ENCODE measurements at places on chromosomes 16 and 17.

DNA sequence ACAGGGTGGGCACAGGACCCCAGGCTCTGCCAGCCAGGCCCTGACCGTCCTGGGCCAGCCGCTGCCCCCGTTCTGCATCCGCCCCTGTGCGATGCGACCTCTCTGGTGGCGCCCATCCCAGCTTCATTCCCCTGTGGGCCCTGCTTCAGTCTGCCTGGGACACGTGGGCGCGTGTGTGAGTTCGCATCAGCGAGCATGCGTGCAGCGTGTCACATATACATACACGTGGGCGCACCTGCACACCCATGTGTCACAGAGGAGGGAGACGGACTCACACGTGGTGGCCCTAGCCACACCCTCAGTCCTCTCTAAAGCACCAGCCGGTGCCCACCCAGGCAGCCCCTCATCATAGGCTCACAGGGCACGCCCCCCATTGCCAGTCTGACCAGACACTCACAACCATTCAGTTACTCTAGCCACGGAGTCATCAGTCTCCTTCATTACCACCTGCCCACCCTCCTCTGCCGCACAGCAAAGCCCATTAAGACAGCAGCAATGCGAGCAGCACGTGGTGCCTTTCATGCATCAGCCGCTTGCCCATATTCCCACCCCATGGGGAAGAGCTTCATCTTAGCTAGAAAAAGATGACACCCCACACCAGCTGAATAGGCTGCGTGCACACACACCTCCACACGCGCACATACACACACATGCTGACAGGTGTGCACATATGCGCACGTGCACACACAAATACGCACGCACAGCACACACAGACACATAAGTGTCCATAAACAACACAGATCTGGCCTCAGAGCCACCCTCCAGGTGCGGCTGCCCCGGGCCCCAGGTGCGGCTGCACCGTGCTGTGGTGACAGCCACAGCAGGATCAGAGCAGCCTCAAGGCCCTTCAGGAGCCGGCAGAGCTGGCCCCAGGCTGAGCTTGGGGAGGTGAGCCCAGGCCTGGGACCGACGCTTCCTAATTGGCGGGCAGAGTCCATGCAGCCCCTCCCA is 9.5 kb upstream of the CDH15 start:
- no peak for DNase-seq

DNA sequence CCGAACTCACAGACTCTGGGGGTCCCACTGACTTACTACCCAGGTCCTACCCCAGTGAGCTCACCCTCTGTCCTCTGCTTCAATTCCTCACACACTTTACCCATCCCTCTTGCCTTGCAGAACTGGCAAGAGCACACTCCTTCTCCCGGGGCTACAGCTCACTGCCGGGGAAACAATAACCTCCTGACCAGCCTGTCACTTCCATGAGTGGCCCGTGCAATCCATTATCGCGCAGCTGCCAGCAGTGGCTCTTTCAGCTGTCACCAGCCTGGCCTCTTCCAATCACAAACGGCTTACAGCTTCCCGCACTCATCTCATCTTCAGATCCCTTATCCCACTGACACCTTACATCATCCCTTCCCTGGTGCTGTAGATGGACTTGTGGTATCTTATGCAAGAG is 79.5 kb downstream of the CPPED1 start:
- no peak for DNase-seq

- DNase-seq = no peak
Observed at GRCh38 chr16:10551881-10552280, 28.5 kb downstream of the EMP2 start.

- DNase-seq = no peak
Observed at GRCh38 chr16:10617662-10618420, 37.4 kb upstream of the EMP2 start.

GRCh38 chr17:6306820-6307219 is 128.1 kb downstream of the AIPL1 start:
- DNase-seq = no peak

DNA sequence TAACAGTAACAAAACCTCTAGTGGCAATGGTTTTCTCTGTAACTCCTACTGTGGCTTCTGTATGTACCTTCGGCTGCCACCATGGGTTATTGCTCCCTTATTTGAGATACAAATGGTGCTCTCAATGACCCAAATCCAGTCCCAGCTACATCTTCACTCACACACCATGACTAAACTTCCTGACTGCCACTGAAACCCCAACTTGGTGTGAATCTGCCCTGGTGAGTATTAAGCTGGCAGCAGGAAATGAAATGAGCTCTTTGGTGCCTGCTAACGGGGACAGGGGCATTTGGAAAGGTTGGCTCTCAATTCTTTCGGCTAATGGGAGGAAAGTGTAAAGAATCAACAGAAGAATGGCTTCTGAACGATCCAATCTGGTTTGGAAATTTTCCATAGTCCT is 7.5 kb upstream of the SLC35B1 start:
- no peak for DNase-seq

DNA sequence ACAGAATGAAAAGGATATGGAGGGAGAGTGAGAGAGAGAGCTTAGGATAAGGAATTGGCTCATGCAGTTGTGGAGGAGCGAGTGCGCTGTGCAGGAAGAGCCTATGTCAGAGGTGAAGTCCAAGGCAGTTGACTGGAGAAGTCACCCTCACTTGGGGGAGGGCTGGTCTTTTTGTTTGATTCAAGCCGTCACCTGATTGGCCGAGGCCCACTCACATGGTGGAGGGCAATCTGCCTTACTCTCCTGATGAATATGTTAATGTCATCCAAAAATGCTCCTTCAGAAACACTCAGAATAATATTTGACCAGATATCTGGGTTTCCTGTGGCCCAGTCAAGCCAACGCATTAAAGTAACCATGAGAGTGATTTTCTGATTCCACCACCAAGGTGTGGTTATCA is 131.7 kb downstream of the KATNIP start:
- no peak for DNase-seq

DNA sequence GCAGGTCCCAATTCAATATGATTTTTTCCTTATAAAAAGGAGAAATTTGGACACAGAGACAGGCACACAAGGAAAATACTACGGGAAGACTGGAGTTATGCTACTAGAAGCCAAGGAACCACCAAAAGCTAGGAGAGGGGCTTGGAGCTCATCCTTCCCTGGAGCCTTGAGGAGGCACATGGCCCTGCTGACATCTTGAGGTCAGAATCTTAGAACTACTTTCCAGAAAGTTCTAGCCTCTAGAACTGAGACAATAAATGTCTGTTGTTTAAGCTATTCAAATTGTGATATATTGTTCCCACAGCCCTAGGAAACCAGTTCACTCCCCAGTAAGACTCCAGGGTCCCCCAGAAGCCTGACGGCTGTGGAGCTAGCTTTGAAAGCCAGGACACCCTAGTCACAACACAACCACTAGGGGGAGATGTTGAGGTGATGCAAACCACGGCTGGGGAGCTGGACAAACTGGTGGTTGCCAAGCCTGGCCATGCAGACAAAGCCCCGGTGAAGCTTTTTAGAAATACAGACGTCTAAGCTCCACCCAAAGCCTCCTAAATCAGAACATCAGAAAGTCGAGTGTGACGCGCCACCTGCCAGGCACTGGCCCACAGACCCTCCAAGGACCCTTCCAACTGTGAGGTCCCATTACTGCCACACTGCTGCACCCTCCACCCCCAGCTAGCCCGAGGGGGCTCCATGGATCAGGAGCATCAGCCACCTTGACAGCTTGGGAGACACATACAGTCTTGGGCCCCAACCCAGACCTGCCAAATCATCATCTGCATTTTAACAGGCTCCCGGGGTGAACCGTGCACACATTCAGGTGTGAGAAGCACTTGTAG is 106.4 kb downstream of the SLC39A11 start:
- no peak for DNase-seq

DNA sequence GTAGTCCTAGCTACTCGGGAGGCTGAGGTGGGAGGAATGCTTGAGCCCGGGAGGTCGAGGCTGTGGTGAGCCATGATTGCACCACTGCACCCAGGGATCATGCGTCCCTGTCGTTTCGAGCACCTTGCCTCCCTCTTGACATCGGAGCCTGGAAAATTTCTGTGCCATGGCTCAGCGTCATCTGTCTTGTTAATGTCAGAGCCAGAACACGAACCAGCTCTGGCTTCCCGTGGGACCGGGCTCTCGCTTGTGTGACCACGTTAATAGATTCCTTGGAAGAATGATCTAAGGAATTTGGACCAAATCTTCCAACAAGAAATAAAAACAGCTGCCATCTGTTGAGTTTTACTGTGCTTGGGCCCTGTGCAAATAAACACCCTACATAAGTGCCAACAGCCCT is 117.7 kb downstream of the ABCC1 start:
- no peak for DNase-seq

- DNase-seq = no peak
Observed at GRCh38 chr16:85364323-85365040, 248.6 kb upstream of the GSE1 start.

DNA sequence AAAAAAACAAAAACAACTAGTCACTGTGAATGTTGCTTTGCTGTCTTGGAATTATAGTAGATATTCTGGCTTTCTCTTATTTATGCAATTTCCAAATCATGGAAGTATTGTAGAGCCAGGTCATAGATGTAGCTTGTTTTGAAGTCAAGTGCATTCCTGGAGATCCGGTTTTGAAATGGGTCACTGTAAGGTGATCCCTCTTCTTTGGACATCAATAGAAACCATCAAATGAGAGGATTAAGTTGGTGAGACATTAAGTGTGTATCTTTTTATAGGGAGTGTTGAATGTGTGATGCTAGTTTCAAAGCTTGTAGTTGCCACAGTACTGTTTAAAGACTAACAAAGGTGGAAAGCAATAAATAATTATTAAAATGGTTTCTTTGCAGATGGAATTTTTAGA is 4.5 kb downstream of the PRKAR1A start:
- no peak for DNase-seq
